Testis (tissue), 5 donors: ENCODE measurements at places on chromosomes 12 and 14. TPM values are rescaled to one million over a fixed set of nuclear protein-coding genes. Genes with fewer than 3 reads are reported as not detected.

Gene ZNF84
- 45.5 TPM for total RNA-seq

DNA sequence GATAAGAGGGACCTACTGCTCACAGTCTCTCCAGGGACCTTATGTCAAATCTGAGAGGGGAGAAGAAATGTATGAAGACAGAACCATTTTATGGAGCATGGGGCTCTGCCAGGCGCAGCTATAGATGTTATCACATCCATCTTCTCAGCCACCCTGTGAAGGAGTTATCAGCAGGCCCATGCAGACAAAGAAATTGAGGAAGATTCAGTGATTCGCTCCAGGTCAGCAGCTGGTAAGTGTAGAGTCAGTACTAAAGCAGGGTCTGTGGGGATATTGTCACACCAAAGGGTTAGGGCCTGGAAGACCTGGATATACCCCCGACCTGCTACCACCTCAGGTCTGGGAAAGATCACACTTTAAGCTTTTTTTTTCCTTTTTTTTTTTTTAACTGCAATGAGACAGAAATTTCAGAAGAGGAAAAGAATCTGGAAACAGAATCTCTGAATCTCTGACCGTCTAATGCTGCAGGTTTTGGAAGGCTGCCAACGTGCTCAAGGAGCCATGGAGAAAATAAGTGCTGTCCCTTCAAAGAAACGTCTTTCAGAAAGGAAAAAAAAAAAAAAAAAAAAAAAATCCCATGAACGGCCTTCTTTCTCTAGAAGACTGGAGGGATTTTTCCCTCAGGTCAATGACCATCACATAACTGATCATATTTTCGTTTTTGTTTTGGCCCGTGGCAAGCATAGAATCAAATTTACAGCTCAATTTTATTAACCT is 73.3 kb upstream of the PLEKHG7 start:
- H3K4me3 ChIP-seq, result no peak overlapping the region
- H3K27ac ChIP-seq, result no peak overlapping the region
- no peaks in the 10 kb centered on the region for H3K27me3 ChIP-seq
- DNase-seq, result no peak
- no peaks in the 10 kb centered on the region for H3K36me3 ChIP-seq

Gene CTSG
- 3.8 TPM for total RNA-seq

DNA sequence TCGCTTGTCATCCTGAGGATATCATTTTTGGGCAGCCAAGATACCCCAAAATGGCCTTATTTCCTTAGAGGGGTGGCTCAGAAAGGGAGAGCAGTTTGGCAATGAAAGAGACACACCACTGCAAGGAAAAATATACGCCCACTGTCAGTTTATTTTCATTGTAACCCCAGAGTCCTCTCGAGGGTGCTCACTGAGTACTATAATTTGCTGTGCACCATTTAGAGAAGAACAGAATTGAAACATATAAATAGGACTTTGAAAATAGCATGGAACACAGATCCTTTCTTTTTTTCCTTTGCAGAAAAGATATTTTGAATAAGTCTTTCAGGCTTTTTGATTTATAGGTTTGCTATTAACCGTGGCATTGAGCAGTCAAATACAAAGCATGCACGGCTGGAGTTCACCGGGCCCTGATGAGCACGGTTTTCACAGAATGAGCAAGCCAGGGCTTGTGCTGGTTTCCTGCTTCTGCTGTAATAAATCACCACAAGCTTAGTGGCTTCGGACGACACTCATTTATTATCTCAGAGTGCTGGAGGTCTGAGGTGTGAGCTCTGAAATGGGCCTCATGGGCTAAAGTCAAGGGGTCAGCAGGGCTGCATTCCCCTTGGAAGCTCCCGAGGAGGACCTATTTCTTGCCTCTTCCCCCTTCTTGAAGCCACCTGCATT is 152.3 kb downstream of the ZNF664 start:
- H3K27ac ChIP-seq, result no peak overlapping the region
- H3K4me3 ChIP-seq, result no peak overlapping the region
- H3K4me1 ChIP-seq, result no peaks in the 10 kb centered on the region
- no peaks in the 10 kb centered on the region for H3K27me3 ChIP-seq
- no peaks in the 10 kb centered on the region for H3K36me3 ChIP-seq

Gene PTPN6
- 3.7 TPM for total RNA-seq

Gene VCPKMT
- total RNA-seq, result 8.5 TPM

DNA sequence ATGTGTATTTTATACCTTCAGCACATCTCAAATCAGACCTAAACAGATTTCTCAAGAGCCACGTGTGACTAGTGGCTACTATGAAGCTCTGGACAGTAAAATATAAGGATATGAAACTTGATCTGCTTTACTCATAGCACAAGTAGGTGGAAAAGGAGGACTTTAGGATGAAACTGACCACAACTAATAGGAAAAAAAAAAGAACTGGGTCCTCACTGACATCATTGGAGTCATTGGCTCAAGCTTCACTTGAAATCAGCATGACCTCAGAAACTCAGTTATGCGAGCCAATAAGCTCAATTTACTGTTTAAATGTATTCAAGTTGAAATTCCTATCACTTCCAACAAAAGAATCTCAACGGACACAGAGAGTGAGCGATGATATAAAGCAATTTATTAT is 34.1 kb upstream of the CIT start:
- H3K27me3 ChIP-seq, result no peaks in the 10 kb centered on the region
- no peak for DNase-seq
- H3K4me1 ChIP-seq, result no peaks in the 10 kb centered on the region
- H3K4me3 ChIP-seq, result no peak overlapping the region
- H3K27ac ChIP-seq, result no peak overlapping the region
- H3K36me3 ChIP-seq, result no peaks in the 10 kb centered on the region

Gene APOF
- not detected for total RNA-seq

DNA sequence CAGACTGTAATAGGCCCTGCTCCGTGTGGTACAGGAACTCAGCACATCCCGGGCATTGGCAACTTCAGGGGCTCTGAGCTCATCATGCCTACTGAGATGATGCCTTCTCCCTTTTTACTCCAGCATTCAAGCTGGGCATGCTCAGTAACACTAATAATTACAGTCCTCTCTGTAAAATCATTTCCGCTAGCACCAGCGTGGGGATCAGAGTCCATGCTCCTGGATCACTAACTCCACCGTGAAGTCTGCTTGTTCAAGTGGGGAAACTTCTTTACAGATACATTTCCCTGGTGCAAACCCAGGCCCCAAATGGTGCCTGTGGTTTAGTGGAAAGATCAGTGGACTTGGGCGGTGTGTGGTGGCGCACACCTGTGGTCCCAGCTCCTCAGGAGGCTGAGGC is 16.7 kb downstream of the CLSTN3 start:
- no peak overlapping the region for H3K4me3 ChIP-seq
- no peaks in the 10 kb centered on the region for H3K27me3 ChIP-seq
- no peaks in the 10 kb centered on the region for H3K36me3 ChIP-seq

Gene FAM90A1
- 1.5 TPM for total RNA-seq

DNA sequence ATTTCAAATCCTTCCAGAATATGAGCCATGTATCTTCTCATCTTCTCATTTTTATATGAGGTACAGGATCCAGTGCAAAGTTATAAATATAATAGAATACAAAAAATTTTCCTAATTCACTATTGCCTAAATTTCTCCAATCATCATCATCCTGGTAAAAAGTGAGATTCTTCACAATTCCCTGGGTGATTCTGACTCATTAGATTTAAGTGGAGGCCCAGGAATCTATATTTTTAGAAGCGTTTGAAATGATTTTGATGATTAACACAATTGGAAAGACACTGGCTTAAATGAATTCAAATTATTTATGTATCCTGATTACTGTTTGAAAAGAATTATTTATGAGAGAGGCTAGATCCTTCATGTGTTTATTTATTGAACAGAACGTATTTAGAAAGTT is 380.3 kb upstream of the PDE3A start:
- no peaks in the 10 kb centered on the region for H3K36me3 ChIP-seq
- H3K4me3 ChIP-seq, result no peak overlapping the region
- H3K27ac ChIP-seq, result no peak overlapping the region
- H3K27me3 ChIP-seq, result no peaks in the 10 kb centered on the region
- H3K4me1 ChIP-seq, result no peaks in the 10 kb centered on the region
- DNase-seq, result no peak

- H3K4me1 ChIP-seq, result peaks cover 6% of the 10 kb centered on the region
- no peaks in the 10 kb centered on the region for H3K36me3 ChIP-seq
- no peak overlapping the region for H3K4me3 ChIP-seq
- H3K27me3 ChIP-seq, result no peaks in the 10 kb centered on the region
- H3K27ac ChIP-seq, result no peak overlapping the region
- no peak for DNase-seq
These were observed 32.1 kb upstream of the FRMD6 start for GRCh38 chr14:51619561-51619960.

Gene SLC6A15
- 1.7 TPM for total RNA-seq
